ENCODE measurements at places on chromosomes 2 and 18.

GRCh38 chr2:226837787-226838603, 2.1 kb downstream of the RHBDD1 start:
- no peak for DNase-seq

DNA sequence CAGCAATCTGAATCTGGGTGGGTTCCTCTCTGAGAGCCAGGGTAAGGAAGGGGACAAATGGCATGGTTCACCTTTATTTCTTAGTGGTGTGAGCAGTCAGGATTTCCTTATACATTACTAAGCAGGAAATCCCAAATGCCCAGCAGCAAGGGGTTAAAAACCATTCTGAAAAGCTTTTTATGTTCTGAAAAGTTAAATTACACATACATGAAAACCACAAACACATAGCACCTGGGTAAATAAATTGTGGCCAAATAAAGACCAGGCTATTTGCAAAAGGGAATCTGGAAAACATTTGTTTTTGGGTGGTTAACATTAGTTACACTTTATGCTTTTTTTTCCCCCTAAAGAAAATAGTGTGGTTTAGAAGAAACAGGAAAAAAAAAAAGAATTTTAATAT, 156.1 kb downstream of the AGPS start:
- no peak for DNase-seq

DNA sequence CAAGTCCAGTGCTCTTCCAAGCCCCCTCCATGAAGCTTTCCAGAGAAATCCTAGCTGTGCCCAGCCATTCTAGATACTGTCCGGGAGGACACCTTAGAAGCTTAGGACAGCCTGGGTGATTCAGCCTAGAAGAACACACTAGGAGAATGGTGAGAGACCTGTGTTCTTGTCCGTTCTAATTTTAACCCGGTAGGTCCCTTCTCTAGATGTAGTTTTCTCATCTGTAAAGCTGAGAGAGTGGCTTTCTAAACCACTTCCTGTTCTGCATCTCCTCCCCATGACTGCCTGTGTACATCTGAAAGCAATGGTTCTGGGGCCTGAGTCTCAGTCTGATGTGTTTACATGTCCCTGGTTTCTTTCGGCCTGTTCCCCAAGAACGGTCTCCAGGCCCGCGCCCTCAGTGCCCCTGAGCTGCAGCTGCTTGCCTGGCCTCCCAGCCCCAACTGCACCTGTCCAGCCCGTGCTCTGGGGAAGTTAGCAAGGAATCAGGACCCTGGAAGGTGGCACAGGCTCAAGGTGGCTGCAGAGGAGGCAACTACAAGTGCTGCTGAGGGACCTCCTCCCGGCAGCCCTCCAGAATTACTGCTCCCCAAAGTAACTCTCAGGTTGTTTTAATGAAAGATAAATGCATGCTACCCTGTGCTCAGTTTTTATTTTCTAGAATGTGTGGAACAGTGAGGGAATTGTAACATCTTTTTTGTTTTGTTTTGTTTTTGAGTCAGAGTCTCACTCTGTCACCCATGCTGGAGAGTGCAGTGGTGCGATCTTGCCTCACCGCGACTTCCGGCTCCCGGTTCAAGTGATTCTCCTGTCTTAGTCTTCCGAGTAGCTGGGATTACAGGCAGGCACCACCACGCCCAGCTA, 105.9 kb downstream of the LBH start:
- no peak for DNase-seq

DNA sequence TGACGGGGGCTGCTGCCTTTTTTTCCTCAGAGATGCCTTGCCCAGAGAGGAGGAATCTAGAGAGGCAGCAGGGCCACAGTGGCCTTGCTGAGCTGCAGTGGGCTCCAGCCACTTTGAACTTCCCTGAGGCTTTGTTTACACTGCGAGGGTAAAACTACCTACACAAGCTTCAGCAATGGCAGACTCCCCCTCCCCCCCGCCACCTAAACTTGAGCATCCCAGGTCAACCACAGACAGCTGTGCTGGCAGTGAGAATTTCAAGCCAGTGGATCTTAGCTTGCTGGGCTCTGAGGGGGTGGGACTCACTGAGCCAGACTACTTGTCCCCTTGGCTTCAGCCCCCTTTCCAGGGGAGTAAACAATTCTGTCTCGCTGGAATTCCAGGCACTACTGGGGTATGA, 11.8 kb downstream of the SYT4 start:
- no peak for DNase-seq

DNA sequence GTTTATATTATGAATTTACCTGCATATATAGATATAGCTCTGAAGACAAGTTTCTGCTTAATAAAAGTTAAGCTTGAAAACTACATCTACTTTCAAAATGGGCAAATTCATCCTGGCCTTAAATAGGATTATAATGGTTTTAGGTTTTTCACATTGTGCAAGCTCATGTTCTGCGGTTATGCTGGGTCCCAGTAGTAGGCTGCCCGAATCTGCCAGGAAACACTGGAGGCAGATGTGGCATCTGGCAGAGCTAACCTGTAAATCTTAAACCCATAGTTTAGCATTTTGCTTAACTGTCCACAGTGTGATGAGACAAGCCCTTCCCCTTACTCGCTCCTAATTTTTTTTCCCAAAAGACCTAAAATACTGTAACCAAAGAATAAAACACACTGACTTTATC, 234.2 kb downstream of the TCF4 start:
- no peak for DNase-seq

DNA sequence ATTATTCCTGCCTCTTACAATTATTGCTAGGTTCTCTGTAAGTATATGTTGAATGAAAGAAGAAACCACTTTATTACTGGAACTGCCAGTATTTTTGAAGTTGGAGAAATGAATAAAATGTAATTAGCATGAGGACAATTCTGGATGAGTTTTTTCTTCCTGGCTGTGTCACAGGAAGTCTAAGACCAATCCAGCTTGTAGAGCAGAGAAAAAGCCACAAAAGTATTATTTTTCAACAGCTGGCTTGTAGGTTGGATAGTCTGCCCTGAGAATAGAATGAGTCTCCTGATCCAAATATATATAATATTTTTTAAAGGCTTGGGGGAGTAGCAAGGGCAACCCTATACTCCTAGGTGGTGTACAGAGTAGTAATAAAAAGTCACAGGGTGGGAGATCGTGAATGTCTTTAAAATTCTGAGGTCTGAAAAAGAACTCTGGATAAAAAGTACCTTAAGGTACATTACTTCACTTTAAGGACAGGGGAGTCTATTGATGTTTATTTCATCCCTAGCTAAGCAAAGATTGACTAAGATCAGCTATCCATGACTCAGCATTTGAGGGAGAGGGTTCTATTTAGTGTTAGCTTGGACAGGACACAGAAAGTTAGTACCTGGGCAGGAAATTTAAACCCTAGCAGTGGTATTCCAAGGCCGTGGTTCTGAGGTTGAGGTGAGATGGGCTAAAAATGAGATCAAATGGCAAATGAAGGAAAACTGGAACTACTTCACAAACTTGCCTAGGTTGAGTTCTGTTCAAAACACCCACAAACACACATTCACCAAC, 31.7 kb downstream of the SLC40A1 start:
- no peak for DNase-seq

- DNase-seq, result no peak
These were observed 44.6 kb downstream of the SCN7A start for GRCh38 chr2:166449439-166449838.

Data from BJ (cell line).